ENCODE measurements at places on chromosomes 6 and 20. TPM values are rescaled to one million over a fixed set of nuclear protein-coding genes. Genes with fewer than 3 reads are reported as not detected.

- H3K4me3 ChIP-seq: no peak overlapping the region
- no peaks in the 10 kb centered on the region for H3K4me1 ChIP-seq
- H3K36me3 ChIP-seq: no peaks in the 10 kb centered on the region
- H3K27ac ChIP-seq: no peak overlapping the region
- DNase-seq: no peak
Measured at GRCh38 chr20:6467562-6467961, 299.9 kb upstream of the BMP2 start.

Gene ULBP2
- total RNA-seq: not detected

DNA sequence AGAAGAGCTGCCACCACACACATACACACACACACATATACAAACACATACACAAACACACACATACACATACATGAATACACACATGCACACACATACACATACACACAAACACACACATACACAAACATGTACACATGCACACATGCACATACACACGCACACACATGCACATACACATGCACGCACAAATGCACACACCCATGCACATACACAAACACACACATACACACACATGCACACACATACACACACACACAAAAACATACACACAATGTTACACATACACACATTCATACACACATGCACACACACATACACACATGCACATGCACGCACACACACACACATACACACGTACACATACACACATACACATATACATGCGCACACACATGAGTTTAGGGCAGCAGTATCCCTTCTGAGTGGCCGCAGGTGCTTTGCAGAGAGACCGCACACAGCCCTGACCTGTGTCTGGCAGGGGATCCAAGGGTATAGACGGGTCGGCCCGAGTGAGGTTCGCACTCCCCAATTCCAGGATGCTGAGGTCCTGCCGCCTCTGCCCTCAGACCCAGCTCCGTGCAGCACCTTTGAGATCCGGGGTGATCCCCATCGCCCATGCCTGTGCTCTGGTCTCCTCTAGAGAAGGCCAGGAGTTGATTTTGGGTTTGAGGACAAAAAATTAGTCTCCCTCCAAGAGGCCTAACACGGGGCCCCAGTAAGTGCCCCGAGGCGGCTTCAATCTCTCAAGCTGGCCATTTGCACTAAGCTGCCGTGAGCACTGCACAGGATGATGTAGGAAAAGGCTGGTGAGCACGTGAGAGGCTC is 56.8 kb downstream of the TMEM242 start:
- DNase-seq: no peak
- no peaks in the 10 kb centered on the region for H3K4me1 ChIP-seq
- H3K27me3 ChIP-seq: no peaks in the 10 kb centered on the region
- no peak overlapping the region for H3K4me3 ChIP-seq

DNA sequence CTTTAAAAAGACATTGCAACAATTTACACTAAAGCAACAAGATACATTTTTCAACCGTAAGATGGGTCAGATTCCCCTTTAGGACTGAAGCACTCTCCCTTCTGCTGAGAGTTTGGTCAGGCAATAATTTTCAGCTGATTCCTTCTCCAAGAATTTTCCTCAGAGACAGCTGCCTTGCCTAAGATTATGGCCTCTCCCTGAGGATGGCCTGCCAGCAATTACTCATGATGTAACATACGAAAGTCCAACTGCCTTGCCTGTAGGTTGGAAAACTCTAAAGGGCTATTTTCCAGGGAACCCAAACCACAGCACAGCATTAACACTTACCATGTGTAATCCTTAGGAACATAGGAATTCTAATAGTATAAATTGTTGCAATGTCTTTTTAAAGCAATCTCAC is 229.1 kb upstream of the FLRT3 start:
- no peaks in the 10 kb centered on the region for H3K4me1 ChIP-seq
- no peak overlapping the region for H3K4me3 ChIP-seq
- no peak overlapping the region for H3K27ac ChIP-seq
- no peaks in the 10 kb centered on the region for H3K36me3 ChIP-seq
- DNase-seq: no peak

- H3K27me3 ChIP-seq: no peaks in the 10 kb centered on the region
- H3K4me1 ChIP-seq: no peaks in the 10 kb centered on the region
- H3K4me3 ChIP-seq: no peak overlapping the region
- H3K27ac ChIP-seq: no peak overlapping the region
Measured at GRCh38 chr20:50121858-50122271, 8.9 kb upstream of the UBE2V1 start.

Gene NKAIN4
- not detected for total RNA-seq

- H3K27me3 ChIP-seq: no peaks in the 10 kb centered on the region
- no peak overlapping the region for H3K27ac ChIP-seq
- no peak for DNase-seq
- no peak overlapping the region for H3K4me3 ChIP-seq
Measured at GRCh38 chr6:11763460-11764249, 14.9 kb downstream of the ADTRP start.

- DNase-seq: no peak
- H3K27ac ChIP-seq: no peak overlapping the region
- H3K4me1 ChIP-seq: no peaks in the 10 kb centered on the region
- no peak overlapping the region for H3K4me3 ChIP-seq
Measured at GRCh38 chr20:24129641-24130040, 141.1 kb upstream of the GGTLC1 start.

DNA sequence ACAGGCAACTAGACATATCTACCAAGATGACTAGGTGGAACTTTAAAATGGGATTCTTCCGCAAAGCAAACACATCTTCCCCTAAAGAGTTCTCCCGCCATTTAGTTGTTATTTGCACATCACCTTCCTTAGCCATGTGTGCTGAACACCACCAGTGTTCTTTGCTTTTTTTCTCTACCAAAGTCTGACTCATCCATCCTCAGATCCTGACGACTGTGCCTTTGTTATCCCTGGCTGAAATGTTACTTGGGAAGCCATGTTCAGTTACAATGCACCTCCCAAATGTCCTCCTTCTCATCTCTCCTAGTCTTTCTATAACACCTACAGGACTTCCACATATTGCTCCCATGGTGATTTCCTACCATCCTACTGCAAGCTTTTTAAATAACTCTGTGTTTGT is 593.5 kb upstream of the ARID1B start:
- H3K4me3 ChIP-seq: no peak overlapping the region
- no peaks in the 10 kb centered on the region for H3K27me3 ChIP-seq
- H3K36me3 ChIP-seq: no peaks in the 10 kb centered on the region
- H3K4me1 ChIP-seq: peaks cover 4% of the 10 kb centered on the region
- no peak for DNase-seq

Gene VTA1
- 31.2 TPM for total RNA-seq

GRCh38 chr6:25407431-25407830 is 128.3 kb downstream of the CARMIL1 start:
- no peaks in the 10 kb centered on the region for H3K27me3 ChIP-seq
- H3K36me3 ChIP-seq: no peaks in the 10 kb centered on the region
- H3K27ac ChIP-seq: no peak overlapping the region
- peaks cover 39% of the 10 kb centered on the region for H3K4me1 ChIP-seq
- H3K4me3 ChIP-seq: no peak overlapping the region
- DNase-seq: no peak

GRCh38 chr6:148107911-148108310 is 234.7 kb upstream of the SASH1 start:
- no peak overlapping the region for H3K4me3 ChIP-seq
- no peaks in the 10 kb centered on the region for H3K4me1 ChIP-seq
- H3K36me3 ChIP-seq: no peaks in the 10 kb centered on the region
- H3K27ac ChIP-seq: no peak overlapping the region
